ENCODE measurements at places on chromosomes 16 and 17.

DNA sequence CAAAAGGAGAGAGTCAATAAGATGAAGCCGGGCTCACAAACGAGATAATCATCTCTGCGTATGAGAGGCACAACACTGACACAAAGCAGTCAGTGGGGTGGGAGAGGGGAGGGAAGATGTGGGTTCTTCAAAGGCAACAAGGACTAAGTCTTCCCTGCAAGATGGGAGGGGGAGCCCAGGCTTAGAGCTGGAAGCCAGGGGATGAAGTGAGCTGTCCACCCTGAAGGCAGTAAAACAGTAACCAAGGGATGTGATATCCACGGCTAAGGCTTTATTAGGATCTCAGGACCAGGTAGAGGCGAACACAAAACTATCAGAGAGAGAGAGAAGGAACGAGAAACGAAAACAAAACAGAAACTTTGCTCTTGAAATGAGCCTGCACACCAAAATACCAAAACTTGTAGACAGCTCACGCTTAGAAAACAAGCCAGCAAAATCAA, 115.9 kb downstream of the DYNLRB2 start:
- no peak for DNase-seq

DNA sequence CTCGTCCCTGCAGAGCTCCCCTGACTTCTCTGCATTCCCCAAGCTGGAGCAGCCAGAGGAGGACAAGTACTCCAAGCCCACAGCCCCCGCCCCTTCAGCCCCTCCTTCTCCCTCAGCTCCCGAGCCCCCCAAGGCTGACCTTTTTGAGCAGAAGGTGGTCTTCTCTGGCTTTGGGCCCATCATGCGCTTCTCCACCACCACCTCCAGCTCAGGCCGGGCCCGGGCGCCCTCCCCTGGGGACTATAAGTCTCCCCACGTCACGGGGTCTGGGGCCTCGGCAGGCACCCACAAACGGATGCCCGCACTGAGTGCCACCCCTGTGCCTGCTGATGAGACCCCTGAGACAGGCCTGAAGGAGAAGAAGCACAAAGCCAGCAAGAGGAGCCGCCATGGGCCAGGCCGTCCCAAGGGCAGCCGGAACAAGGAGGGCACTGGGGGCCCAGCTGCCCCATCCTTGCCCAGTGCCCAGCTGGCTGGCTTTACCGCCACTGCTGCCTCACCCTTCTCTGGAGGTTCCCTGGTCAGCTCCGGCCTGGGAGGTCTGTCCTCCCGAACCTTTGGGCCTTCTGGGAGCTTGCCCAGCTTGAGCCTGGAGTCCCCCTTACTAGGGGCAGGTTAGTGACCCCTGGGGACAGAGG, 11.4 kb downstream of the MLLT6 start:
- no peak for DNase-seq

GRCh38 chr17:79235808-79236207, 161.2 kb downstream of the ENGASE start:
- no peak for DNase-seq

- no peak for DNase-seq
Observed at GRCh38 chr16:4664538-4665418, 28.6 kb upstream of the NUDT16L1 start.

DNA sequence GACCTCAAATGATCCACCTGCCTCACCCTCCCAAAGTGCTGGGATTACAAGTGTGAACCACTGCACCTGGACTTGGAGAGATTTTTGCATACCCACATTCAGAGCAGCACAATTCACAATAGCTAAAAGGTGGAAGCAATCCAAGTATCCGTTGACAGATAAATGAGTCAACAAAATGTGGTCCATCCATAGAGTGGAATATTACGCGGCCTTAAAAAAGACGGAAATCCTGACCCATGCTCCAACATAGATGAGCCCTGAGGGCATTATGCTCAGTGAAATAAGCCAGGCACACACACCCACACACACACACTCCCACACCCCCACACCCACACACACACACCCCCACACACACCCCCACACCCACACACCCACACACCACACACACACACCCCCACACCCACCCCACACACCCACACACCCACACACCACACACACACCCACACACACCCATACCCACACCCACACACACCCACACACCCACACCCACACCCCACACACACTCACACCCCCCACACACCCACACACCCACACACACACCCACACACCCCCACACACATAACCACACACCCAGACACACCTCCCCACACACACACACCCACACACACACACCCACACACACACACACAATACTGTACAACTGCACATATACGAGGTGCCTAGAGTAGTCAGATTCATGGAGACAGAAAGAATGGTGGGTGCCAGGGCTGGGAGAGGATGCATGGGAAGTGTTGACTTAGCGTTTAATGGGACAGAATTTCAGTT, 124.7 kb downstream of the FOXL1 start:
- DNase-seq: no peak

DNA sequence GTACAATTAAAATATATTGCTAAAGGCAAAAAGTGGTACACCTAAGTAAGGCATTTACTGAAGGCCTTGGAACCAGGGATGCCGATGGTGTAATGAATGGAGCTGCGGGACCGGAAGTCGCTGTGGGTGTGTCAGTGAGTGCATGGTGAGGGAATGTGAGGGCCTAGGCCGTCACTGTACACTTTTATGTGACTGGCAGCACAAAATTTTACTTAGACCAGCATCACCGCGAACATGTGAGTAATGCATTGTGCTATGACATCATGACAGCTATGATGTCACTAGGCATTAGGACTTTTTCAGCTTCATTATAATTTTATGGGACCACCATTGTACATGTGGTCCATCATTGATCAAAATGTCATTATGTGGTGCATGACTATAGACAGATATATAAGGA, 14.7 kb downstream of the ALOX15B start:
- no peak for DNase-seq

DNA sequence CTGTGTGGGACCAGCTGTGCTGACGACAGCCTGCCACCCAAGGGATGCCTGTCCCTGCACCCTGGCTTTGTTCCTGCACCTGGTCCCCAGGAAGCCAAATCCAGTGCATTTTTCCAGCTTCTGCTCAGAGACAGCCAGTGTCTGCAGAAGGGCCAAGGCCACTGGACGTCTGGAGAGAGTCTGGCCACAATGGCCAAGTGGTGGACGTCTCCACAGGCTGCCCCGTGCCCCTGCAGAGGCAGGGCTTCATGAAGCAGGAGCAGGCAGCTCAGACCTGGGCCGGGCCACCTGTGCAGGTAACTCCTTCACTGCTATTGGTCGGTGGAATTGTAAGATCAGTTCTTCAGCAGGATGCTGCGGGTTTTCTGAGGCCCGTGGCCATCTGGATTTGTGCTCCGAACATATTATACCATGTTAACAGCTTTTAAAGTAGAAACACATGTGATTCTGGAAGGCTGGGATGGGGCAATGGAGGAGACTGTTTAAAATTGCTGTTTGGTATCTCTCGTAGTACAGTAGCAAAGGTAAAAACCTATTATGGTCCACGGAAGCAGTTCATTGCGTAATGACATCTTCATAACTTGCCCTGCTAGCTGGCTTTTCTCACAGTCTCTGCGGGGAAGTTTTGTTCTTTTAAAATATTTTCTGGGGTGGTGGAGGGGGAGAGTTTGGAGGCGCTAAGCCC, 185.3 kb downstream of the CCDC182 start:
- no peak for DNase-seq

GRCh38 chr17:81977211-81977808, at the start of gene ASPSCR1:
Gene ASPSCR1, plus strand, starts transcription at chr17:81977629. Its CDS starts 18 bp downstream, at chr17:81977647.
- DNase-seq: peak; percentile 89

- no peak for DNase-seq
Observed at GRCh38 chr16:47129755-47130435, 13.8 kb downstream of the NETO2 start.

GRCh38 chr16:57911743-57912142, 59.2 kb downstream of the CNGB1 start:
- DNase-seq: no peak

DNA sequence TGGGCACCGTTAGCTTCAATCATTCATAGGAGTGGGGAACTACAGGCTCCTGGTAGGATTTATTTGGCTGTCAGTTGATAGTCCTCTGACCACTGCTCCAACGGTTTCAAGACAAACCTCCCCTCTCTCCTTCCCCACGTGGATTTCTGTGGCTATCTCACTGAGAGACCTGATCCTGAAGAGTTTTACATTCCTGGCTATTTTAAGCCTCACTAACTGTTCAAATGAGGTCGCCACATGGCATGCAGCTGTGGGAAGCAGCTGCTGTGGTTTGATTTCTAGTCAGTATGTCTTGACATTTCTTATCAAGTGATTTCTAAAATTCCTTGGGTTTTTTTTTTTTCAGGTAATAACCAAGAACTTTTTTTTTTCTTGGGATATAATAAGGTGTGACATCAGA, 38.3 kb downstream of the CDK5R1 start:
- DNase-seq: no peak

- DNase-seq: no peak
Observed at GRCh38 chr17:17872547-17873345, 36.0 kb upstream of the SREBF1 start.

- no peak for DNase-seq
Observed at GRCh38 chr17:15660077-15660476, 24.0 kb downstream of the TRIM16 start.

GRCh38 chr17:57623620-57624019, 121.5 kb downstream of the CCDC182 start:
- DNase-seq: no peak

- DNase-seq: no peak
Observed at GRCh38 chr17:42623732-42624596, 14.5 kb downstream of the TUBG1 start.

DNA sequence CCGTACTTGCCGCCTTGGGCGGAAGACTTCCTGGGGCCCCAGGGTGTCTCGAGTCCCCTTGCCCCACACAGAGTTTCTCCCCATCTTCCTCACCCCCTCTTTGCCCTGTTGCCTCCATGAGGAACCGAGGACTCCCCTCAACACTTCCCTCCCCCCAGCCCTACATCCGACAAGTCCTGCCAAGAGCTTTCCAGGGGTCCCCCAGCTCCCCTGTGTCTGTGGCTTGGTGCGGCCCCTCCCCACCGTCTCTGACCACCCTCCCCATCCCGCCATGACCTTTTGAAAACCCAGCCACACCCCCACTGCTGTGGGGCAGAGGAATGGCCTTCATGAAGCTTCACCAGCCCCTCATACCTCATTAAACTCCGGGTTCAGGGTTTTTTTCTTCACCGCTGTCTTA, 11.4 kb downstream of the SCGB1C2 start:
- no peak for DNase-seq

GRCh38 chr16:30723725-30724355, 24.4 kb upstream of the PHKG2 start:
- DNase-seq: no peak

GRCh38 chr17:43791589-43791988, 11.4 kb downstream of the CFAP97D1 start:
- peak; percentile 12 for DNase-seq

- DNase-seq: no peak
Observed at GRCh38 chr17:57803021-57803420, 46.8 kb downstream of the MRPS23 start.

DNA sequence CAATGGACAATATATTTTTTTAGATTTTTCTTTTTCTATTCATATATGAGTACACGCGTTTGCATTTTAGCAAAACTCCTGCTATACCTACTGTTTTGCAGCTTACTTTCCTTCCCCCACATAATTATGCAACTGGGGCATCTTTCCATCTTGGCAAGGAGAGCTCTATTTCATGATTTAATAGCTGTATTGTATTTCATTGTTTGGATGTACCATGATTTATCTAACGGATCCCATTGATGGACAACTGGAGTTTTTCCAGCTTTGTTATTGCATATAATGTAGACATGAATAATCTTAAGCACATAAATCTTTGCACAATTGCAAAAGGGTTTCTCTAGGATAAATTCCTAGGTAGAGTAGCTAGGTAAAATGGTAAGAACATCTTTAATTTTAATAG, 133.9 kb downstream of the PITPNC1 start:
- no peak for DNase-seq

All from COR-L47 (cell line).